ENCODE measurements at places on chromosomes 13 and 19.

- peak; percentile 27 for DNase-seq
These were observed 6.7 kb upstream of the PLIN4 start for GRCh38 chr19:4524808-4525562.

DNA sequence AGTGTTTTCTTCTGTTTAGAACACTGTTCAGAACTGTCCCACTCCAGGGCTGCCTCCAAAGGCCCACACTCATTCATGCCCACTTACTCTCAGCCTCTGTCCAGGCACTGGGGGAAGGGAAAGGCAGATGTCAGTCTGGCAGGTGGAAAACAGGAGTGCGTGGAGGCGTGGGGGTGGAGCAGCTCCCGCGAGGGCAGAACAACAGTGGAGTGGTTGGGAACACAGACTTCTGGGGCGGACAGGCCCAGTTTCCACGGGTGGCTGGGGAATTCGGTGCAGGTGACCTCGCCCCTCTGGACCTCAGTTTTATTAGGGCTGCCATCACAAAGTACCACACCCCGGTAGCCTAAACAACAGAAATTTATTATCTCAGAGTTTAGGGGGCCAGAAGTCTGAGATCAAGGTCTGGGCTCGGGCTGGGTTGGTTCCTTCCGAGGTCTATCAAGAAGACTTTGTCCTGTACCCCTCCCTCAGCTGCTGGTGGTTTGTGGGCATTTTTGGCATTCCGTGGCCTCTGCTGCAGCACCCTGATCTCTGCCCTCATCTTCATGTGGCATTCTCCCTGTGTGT, 59.7 kb downstream of the SIPA1L3 start:
- DNase-seq: no peak

DNA sequence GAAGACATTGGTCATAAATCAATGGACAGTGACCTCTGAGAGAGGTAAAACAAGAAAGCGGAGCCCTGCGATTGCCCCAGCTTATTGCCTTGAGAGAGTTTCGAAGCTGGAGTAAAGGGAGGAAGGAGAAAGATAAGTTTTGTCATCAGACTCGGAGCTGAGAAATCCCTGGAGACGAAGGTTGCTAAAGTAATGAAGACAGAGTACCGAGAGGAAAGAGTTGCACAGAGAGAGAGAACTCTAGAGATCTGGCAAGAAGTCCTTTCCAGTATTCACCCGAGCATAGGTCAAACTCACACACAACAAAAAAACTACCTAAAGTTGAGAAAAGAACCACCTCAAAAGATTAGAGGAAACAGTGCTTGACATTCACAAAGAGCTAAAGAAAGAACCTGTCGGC, 472.0 kb downstream of the DACH1 start:
- no peak for DNase-seq

- no peak for DNase-seq
These were observed 21.1 kb upstream of the FBXO27 start for GRCh38 chr19:39053276-39054090.

- DNase-seq: no peak
These were observed 95.0 kb downstream of the LIG4 start for GRCh38 chr13:108120302-108120701.

- DNase-seq: peak; percentile 46
These were observed 2.2 kb upstream of the ZNF665 start for GRCh38 chr19:53195265-53195903.

DNA sequence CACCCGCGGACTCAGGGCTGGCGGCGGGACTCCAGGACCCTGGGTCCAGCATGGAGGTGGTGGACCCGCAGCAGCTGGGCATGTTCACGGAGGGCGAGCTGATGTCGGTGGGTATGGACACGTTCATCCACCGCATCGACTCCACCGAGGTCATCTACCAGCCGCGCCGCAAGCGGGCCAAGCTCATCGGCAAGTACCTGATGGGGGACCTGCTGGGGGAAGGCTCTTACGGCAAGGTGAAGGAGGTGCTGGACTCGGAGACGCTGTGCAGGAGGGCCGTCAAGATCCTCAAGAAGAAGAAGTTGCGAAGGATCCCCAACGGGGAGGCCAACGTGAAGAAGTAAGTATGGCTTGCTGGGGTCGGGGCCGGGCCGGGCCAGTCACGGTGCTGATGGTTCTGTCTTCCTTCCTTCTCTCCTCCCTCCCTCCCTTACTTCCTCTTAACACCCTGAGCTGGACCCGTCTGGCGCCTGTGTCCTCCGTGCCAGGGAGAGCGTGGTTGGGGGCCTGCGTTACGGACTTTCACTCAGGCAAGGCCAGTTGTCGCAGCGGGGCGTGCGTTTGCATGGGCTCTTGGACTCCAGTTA, 1.4 kb downstream of the STK11 start:
- DNase-seq: no peak

DNA sequence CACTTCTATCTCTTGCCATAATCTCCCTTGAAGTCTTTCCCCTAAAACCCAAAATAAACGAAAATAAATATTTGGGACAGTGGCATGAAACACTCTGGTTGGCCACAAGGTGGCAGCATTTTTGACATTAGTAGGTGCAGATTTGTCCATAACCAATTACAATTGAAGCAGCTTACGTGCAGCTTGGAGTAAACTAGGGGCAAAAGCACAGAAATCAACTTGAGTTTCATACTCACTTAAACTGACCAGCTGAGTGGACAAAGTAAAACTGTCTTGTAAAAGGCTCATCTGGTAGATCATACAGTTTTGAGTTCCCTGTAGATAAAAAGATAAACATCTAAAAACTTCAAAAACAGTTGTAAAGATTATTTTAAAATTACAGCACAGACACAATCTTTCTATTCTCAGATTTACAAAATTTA, 18.8 kb downstream of the PDCD5 start:
- DNase-seq: no peak
